ENCODE measurements at places on chromosomes 2 and 18. TPM values are rescaled to one million over a fixed set of nuclear protein-coding genes. Genes with fewer than 3 reads are reported as not detected.

Gene CHST9
- total RNA-seq: 2.4 TPM

Gene COL6A3
- total RNA-seq: 544 TPM

Gene CDKL4
- total RNA-seq: 0.60 TPM

Gene RAPGEF4
- total RNA-seq: 24.7 TPM

Gene SLC35F5
- total RNA-seq: 57.5 TPM

Gene WNT6
- total RNA-seq: 118 TPM

DNA sequence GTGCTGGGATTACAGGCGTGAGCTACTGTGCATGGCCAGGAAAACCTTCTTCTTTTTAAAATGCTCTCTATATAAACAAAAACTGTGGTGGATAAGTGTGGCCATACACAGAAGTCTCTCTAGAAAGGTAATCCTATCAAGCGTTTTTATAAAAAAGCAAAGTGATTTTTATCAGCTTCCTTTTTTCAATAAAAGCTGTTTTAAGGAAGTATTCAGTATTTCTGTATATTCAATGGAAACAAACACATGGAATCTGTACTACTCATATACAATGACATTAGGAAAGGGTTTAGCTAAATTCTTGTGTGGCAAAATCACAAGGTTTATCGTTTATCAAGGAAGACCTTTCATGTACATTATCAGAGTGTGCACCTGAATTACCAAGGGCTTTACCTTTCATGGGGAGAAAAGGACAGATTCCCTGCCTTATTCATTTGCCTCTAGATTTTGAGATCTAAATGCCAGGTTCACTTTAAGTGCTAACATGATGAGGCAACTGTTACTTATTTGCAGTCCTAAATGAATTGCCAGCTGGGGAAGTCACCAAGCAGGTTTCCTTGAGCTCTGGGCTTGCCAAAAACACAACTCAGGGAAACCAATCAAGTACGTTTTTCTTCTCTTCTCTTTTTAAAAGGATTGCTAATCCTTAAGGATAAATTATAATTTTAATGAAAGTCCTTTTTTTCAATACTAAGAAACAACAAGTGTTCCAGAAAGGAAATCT lies 70.8 kb downstream of the RTN4 start:
- no peak overlapping the region for H3K4me3 ChIP-seq
- peak overlapping the region; percentile 39 for H3K27ac ChIP-seq
- peaks cover 20% of the 10 kb centered on the region for H3K36me3 ChIP-seq

- no peak overlapping the region for H3K4me3 ChIP-seq
- no peak for DNase-seq
- H3K36me3 ChIP-seq: no peaks in the 10 kb centered on the region
- H3K4me1 ChIP-seq: peaks cover 40% of the 10 kb centered on the region
- H3K27me3 ChIP-seq: peaks cover 3% of the 10 kb centered on the region
These were observed 233.4 kb downstream of the TRIB2 start for GRCh38 chr2:12950174-12950573.

- peaks cover 5% of the 10 kb centered on the region for H3K36me3 ChIP-seq
- H3K4me1 ChIP-seq: peaks cover 10% of the 10 kb centered on the region
- no peak for DNase-seq
- no peak overlapping the region for H3K4me3 ChIP-seq
- peaks cover 11% of the 10 kb centered on the region for H3K27me3 ChIP-seq
These were observed 73.1 kb downstream of the EIF2AK3 start for GRCh38 chr2:88554189-88554588.

- no peaks in the 10 kb centered on the region for H3K4me1 ChIP-seq
- no peaks in the 10 kb centered on the region for H3K36me3 ChIP-seq
- no peak overlapping the region for H3K27ac ChIP-seq
- no peak overlapping the region for H3K4me3 ChIP-seq
- DNase-seq: no peak
These were observed 422.5 kb downstream of the DPP10 start for GRCh38 chr2:114864901-114865300.

DNA sequence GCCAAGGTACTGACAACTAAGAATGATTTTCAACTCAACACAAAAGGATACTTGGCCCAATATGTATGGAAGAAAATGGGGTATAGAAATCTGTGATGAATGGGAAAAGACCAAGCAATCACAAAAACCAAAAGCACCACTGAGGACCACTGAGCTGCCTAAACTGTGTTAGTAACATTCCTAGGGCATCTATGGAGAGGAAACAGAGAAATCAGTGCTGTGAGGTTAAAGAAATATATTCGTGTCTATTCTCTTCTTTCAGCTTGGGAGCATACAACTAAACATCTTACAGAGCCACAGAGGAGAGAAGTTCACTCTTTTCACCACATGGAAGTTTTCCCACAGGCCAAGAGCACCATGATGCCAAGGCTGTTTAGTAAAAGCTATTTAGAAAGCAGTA lies 47.3 kb upstream of the CALCRL start:
- H3K27ac ChIP-seq: no peak overlapping the region
- H3K4me3 ChIP-seq: no peak overlapping the region
- DNase-seq: no peak
- no peaks in the 10 kb centered on the region for H3K27me3 ChIP-seq
- H3K36me3 ChIP-seq: peaks cover 41% of the 10 kb centered on the region
- peaks cover 4% of the 10 kb centered on the region for H3K4me1 ChIP-seq

DNA sequence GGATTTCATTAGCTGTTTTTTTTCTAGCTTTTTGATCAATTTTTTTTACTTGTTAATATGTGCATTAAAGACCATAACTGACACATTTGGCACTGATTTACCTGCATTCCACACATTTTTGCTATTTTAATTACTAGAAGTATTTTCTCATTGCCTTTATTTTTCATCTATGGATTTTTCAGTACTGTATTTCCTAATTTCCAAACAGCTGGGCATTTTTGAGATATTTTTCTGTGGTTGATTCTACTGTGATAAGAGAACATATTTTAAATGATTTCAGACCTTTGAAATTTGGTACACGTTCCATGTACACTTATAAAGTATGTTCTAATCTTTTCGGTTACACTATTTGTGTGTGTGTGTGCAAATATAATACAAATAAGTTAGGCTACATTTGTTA lies 135.3 kb downstream of the PARD3B start:
- H3K36me3 ChIP-seq: no peaks in the 10 kb centered on the region
- no peaks in the 10 kb centered on the region for H3K27me3 ChIP-seq
- H3K27ac ChIP-seq: peak overlapping the region; percentile 67
- no peak for DNase-seq
- H3K4me3 ChIP-seq: no peak overlapping the region

GRCh38 chr2:33225350-33225749 lies 251.1 kb upstream of the RASGRP3 start:
- no peaks in the 10 kb centered on the region for H3K27me3 ChIP-seq
- no peak overlapping the region for H3K4me3 ChIP-seq
- H3K36me3 ChIP-seq: peaks cover 14% of the 10 kb centered on the region
- H3K4me1 ChIP-seq: peaks cover 7% of the 10 kb centered on the region

- no peak overlapping the region for H3K4me3 ChIP-seq
- no peaks in the 10 kb centered on the region for H3K27me3 ChIP-seq
- H3K36me3 ChIP-seq: no peaks in the 10 kb centered on the region
- DNase-seq: no peak
- no peak overlapping the region for H3K27ac ChIP-seq
These were observed 153.4 kb downstream of the BCL2 start for GRCh38 chr18:63166142-63166541.

DNA sequence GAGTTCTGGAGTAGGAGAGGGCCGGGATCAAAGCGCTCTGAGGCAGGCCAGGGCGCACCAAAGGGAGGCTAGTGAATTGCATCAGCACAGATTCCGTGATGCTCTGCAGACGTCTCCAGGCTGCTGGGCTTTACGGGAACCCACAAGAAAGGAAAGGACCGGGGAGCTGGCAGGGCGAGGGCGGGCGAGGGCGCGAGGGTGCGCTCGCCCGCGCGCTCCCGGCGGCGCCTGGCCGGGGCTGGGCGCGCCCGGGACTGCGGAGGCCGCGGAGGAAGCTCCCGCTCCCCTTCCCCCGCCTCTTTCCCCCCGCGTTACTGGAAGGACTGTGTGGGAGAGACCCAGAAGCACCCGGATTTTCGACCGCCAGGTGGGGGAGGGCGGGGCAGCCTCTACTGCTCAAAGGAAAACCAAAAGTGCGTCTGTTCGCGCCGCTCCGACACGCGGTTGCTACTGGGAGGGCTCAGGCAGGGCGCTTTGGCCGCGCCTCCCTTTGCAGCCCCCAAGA lies 2.4 kb upstream of the FOSL2 start:
- peaks cover 27% of the 10 kb centered on the region for H3K4me1 ChIP-seq
- peak overlapping the region; percentile 78 for H3K4me3 ChIP-seq
- peak; percentile 80 for DNase-seq
- no peaks in the 10 kb centered on the region for H3K36me3 ChIP-seq

- H3K4me1 ChIP-seq: peaks cover 2% of the 10 kb centered on the region
- H3K36me3 ChIP-seq: no peaks in the 10 kb centered on the region
- no peak for DNase-seq
- H3K4me3 ChIP-seq: no peak overlapping the region
These were observed 69.1 kb downstream of the TWIST2 start for GRCh38 chr2:238916875-238917590.

DNA sequence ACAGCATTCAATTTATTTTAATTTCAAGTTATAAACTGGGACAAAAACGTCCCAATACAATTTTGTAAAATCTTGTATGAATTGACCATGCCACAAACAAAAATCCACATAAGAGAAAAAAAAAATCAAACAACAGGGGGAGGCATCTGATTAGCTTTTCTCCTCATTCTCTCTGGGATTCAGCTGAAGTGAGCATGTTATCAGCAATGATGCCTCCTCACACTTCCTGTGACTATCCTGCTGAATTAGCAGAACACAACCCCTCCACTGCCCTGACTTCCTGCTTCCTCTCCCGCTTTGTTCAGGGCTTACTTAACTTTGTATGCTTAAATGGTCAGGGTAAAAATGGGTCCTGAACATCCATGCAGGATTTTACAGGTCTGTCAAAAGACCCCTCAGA lies 132.2 kb upstream of the ITGB6 start:
- no peak for DNase-seq
- H3K27ac ChIP-seq: peak overlapping the region; percentile 43
- no peaks in the 10 kb centered on the region for H3K27me3 ChIP-seq
- peaks cover 34% of the 10 kb centered on the region for H3K4me1 ChIP-seq

DNA sequence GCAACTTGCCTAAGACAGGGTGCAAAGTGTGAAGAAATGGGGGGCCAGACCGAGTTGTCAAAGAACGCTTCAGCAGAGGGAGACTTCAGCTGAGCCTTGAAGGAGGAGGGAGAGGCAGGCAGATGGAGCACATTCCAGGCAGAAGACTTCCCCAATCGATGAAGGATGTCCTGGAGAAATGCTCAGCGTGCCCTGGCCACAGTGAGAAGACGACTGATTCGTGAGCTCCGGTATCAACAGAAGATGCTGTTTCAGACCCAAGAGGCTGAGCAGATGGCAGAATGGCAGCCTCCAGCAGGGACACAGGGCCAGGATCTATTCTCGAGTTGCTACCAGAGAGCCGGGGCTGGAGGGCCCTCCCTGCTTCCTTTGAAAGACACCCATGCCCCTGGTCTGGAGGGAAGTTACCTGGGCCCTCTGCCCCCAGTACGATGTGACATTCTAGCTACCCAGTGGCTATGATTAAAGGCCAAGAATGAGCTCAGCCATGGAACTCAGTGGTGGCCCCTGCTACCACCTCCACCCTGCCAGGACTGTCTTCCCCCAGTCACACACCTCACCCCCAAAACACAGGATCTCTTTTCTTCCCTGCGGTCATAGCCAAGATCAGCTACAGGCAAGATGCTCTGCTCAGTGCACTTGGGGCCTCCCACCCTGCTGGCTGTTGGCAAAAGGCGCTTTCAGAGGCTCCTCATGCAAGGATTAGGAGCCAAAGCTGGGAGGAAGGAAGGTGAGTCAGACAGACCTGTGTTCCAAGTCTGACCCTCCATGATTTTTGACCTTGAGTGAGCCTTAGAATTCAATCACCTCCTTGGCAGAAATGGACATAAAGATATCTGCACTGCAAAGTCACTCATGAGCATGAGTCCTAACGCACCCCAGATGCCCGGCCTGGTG lies 84.3 kb downstream of the TFCP2L1 start:
- no peak for DNase-seq
- no peaks in the 10 kb centered on the region for H3K27me3 ChIP-seq
- H3K36me3 ChIP-seq: no peaks in the 10 kb centered on the region
- no peak overlapping the region for H3K27ac ChIP-seq
- H3K4me1 ChIP-seq: no peaks in the 10 kb centered on the region

DNA sequence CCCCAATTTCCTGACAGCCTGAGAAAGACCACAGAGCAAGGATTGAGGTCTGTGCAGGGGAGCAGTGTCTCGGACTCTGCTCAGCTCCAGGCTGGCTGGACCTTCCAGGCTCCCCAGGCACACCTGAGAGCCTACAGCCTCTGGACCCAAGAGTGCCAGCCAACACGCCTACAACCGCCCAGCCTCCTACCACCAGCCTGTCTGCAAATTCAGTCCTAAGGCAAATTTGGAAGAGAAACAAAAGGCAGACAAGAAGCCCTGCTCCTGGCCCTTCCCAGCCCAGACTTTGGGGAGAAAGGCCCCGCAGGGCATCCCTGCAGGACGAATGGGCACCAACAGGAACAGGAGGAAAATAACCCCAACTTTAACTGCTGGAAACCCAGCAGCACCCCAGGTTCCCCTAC lies 1.9 kb downstream of the HS6ST1 start:
- peak overlapping the region; percentile 93 for H3K4me3 ChIP-seq
- peaks cover 62% of the 10 kb centered on the region for H3K4me1 ChIP-seq
- no peaks in the 10 kb centered on the region for H3K27me3 ChIP-seq
- peak overlapping the region; percentile 88 for H3K27ac ChIP-seq
- H3K36me3 ChIP-seq: peaks cover 4% of the 10 kb centered on the region
- no peak for DNase-seq

DNA sequence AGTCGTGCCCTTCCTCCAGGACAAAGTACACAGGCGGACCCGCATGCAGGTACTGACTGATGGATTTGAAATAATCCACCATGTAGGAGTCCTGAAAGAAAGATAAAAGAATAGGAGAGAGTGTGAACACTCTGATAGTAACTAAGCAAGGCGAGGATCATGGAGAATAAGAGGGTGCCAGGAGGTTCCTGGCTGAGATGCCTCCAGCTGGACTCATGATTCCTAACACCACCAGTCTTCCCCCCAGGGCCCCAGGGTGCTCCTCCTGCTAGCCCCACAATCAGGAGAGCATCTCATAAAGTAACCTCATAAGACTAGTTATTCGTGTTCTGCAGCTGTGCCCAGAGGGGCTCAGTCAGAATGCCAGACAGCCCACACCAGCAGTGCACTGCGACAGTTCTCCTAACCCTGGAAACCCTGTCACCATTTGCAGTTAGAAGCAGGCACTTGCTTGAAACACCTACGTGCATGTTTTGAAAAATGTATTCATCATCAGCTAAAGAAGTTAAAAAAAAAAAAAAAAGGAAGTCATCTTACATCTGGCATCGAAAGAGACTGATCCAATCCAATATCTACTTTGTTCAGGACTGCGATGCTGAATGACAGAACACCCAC lies 36.7 kb downstream of the RMC1 start:
- H3K27ac ChIP-seq: peak overlapping the region; percentile 50
- peaks cover 24% of the 10 kb centered on the region for H3K4me1 ChIP-seq
- H3K4me3 ChIP-seq: no peak overlapping the region
- H3K27me3 ChIP-seq: no peaks in the 10 kb centered on the region
- H3K36me3 ChIP-seq: peaks cover 52% of the 10 kb centered on the region

GRCh38 chr2:107936433-107937359 lies 49.6 kb upstream of the SLC5A7 start:
- H3K36me3 ChIP-seq: no peaks in the 10 kb centered on the region
- no peak overlapping the region for H3K4me3 ChIP-seq
- peaks cover 9% of the 10 kb centered on the region for H3K27me3 ChIP-seq
- H3K27ac ChIP-seq: no peak overlapping the region
- DNase-seq: no peak
